ENCODE measurements at places on chromosomes 12 and 14.
A peak's percentile ranks its signal among the peaks of the same experiment; 100 is the strongest.

DNA sequence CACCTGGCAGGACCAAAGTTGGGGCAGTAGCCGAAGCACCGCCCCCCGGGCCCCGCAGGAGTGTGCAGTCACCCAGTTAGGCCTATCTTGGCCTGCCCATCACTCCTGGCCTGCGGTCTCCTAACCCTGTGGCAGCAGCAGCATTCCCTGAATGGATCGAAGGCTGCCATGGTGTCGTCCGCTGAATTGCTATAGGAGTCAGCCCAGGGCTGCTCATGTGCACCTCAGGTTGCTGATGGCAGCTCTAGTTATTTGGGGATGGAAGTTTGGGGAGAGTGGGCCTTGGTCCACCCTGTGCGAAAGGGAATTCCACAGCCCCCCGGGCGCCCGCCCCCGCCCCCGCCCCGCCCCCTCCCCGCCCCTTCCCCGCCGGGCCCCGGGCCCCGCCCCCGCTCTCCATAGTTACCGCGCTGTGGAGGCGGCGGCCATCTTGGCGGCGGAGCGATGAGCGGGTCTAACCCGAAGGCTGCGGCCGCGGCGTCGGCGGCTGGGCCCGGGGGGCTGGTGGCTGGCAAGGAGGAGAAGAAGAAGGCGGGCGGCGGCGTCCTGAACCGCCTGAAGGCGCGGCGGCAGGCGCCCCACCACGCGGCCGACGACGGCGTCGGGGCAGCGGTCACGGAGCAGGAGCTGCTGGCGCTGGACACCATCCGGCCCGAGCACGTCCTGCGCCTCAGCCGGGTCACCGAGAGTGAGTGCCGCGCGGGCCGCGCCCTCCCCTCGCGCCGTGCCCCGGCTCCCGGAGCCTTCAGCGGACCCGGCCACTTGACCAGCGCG is at the start of gene UNC119B:
Gene UNC119B, plus strand, starts transcription at position 428 of the 774 bp plus-strand sequence. Its CDS starts 17 bp downstream, at position 445.
- peak; percentile 73 for DNase-seq

DNA sequence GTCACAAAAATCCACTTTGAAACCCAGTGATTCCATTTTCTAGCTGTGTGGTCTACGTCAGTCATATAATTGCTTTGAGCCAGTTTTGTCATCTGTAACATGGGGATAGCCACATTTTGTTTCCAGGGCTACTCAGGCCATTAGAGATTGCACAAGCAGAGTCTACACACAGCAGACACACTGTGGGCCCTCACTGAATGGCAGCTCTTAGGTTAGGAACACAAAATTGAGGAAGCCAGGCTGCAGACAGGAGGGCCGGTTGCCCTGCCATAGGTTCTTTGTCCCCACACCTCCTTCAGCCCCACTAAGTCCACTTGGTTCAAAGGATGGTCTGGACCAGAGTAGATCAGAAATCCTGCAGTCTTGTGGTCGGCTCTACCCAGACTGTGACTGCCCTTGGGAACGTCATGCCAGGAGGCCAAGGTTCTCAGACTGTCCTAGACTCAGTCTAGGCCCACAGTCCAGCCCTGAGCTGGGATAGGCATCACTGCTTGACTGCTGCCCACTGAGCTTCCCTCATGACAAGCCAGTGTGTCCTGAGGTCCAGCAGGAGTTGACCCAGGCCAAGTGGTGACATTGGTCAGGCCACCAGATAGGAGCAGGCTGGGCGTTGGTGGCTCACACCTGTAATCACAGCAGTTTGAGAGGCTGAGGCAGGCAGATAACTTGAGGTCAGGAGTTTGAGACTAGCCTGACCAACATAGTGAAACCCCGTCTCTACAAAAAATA is 3.8 kb upstream of the MYH7 start:
- no peak for DNase-seq

DNA sequence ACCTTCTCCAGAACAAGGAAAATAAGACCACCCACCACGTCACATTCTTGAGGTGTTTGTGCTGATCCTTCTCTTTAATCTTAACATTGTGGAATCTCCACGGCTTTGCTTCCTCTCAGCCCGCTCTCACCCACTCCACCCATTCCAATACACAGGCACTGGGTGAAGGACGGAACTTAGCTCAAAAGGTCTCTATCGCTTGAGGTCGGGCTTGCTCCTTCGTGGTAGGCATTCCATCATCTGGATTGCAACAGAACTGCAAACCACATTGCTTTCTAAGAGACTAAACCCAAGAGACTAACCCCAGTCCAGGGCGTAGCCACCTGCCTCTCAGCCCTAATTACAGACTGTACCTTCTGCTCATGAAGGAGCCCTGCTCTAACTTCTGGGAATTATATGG is 24.0 kb upstream of the MDM2 start:
- no peak for DNase-seq

DNA sequence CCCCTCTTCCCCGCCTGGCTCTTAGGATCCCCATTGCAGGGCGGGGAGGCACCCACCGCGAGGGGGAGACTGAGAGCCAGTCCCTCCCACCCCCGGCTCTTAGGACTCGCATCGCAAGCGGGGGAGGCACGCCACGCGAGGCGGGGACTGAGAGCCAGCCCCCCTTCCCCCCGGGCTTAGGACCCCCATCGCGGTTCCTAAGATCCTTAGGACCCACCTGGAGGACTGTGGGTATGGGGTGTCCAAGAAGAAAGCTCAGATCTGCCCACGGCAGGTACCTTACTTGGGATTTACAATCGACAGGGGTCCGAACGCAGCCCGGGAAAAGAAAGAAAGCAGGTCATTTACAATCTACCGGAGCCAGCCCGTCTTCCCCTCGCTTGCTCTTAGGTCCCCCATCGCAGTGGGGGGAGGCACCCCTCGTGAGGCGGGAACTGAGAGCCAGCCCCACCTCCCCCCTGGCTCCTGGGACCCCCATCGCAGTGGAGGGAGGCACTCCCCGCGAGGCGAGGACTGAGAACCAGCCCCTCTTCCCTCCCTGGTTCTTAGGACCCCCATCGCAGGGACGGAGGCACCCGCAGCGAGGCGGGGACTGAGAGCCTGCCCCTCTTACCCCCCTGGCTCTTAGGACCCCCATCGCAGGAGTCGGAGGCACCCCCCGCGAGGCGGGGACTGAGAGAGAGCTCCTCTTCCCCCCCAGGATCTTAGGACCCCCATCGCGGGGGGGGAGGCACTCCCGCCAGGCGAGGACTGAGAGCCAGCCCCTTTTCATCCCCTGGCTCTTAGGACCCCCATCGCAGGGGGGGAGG is 43.7 kb downstream of the DDX11 start:
- peak; percentile 55 for DNase-seq

- no peak for DNase-seq
Observed at GRCh38 chr14:104659764-104660523, 29.5 kb upstream of the INF2 start.

- DNase-seq = no peak
Observed at GRCh38 chr12:57170408-57170807, 23.0 kb upstream of the LRP1-AS start.

- DNase-seq = no peak
Observed at GRCh38 chr12:51403159-51403558, 12.0 kb upstream of the GALNT6 start.

DNA sequence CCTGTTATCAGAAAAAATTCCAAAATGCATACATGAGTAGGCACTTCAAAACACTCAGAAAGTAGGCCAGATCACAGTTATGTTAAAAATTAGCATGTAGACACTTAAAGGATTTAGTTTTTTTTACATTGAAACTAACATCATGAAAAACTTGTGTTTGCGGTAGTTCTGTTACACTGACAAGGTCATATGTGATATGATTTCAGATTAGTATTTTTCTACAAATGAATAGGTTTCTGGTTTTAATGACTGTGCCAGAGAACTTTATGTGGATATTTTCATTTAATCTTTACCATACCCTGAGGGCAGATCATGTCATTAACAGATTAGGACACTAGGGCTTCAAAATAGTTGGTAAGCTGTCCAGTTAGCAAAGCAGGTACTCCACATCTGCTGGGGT is 20.7 kb downstream of the YARS2 start:
- no peak for DNase-seq

All from stimulated activated CD4-positive, alpha-beta T cell treated with anti-CD3 and anti-CD28 coated beads, TNF-alpha, amount 100 ng/mL, for 24 hours (primary cell).